ENCODE measurements at places on chromosomes 3 and 15.
A peak's percentile ranks its signal among the peaks of the same experiment; 100 is the strongest.

- DNase-seq = no peak
Measured at GRCh38 chr15:66840615-66841390, 138.8 kb downstream of the SMAD6 start.

DNA sequence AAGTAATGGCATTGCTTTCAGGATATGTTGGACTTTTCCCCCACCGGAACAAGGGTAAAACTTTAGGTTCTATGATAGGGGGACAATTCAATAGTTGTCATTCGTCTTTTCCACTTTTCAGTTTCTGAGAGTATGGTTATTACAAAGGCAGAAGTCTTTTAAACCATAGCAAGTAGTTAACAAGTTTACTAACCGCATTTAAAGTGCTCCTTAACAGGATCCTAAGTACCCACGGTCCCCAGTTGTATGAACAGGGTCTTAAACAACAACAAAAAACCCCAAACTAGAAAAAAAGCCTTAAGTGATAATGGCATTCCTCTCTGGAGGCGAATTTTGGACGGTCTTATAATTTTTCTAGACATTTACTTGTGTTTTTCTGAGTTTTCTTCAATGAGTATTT is 831 bp downstream of the IFT57 start:
- no peak for DNase-seq

DNA sequence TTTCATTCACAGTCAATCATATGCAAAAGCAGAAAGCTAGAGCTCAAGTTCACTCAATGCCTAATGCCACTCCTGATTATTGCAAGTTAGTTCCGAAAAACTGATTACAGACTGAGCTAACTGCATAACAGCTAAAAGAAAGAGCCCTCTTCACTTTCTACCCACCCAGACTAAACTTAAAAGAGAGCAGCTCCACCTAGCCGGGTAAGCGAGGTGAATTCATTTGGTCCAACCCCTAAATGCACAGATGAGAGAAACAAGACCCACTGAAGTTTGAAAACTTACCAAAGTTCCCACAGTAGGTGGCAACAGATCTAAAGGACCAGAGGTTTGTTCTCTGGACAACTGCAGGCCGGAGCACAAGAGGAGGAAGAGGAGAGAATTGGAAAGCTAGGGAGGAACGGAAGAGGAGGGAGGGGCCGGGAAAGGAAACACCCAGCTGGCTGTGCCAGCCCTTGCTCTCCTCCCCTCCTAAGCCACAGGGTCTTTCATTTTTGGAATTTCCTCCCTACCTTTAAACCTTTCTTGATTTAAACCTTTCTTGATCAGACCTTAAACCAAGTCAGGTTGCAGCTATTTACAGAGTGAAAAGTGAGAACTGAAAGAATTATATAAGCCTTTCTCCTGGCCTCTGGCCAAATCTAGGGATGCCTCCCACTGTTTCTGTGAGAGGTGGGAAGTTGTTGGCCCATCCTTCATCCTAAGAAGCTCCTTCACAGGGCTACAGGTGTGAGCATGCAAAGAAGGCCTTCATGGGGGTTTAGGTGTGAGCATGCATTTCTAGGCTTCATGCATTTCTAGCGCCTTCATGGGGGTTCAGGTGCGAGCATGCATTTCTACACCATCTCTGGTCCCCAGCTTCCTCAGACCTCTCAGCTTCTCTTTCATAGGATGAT is 114.7 kb upstream of the LMOD3 start:
- peak; percentile 23 for DNase-seq

GRCh38 chr15:68366314-68366713 is 65.6 kb downstream of the ITGA11 start:
- DNase-seq = peak; percentile 41

DNA sequence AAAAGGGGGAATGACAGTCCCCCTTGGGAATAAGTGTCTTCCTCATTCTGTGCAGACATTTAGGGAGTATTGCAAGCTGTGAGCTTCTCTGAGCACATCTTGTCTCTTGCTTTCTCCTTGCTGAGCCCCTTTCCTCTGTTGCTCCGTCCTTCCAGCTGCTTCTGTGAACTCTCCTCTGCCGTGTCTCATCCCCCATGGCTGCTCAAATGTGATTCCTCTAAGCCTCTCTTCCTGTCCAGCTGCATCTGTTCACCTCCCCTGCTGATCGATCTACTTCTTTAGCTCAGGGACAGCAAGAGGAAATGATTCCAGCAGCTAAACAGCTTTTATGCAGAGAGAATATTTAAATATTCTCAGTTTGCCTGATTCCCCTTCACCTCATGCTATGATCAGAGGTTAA is 328.0 kb upstream of the DNAJC19 start:
- no peak for DNase-seq

GRCh38 chr3:149736175-149736952 is 15.9 kb downstream of the COMMD2 start:
- DNase-seq = no peak

GRCh38 chr3:57756528-57757401 is 656 bp downstream of the SLMAP start:
- peak; percentile 61 for DNase-seq

All from common myeloid progenitor, CD34-positive (primary cell).